Immature natural killer cell (primary cell): ENCODE measurements at places on chromosomes 11 and 22.

GRCh38 chr11:23840872-23841271, 656.0 kb upstream of the LUZP2 start:
- no peak for DNase-seq

DNA sequence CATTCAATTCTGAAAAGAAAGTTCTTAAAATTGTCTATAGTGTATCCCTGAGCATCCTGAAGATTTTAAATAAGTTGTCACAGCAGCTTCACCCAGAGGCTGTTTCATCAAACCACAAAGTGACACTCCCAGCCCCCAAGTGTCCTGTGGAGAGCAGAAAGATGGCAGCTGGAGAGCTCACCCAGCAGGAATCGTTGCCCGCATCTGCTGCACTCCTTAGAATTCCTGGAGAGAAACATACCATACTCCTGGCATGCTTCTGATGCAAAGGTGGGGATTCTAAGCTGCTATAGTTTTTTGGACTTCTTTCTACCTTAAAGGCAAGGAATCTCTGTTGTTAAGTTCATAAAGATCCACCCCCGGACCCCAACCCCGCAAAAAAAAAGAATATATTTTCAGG, 13.5 kb upstream of the CYB5R2 start:
- DNase-seq, result no peak

GRCh38 chr22:49613511-49614270, 214.0 kb downstream of the BRD1 start:
- no peak for DNase-seq

DNA sequence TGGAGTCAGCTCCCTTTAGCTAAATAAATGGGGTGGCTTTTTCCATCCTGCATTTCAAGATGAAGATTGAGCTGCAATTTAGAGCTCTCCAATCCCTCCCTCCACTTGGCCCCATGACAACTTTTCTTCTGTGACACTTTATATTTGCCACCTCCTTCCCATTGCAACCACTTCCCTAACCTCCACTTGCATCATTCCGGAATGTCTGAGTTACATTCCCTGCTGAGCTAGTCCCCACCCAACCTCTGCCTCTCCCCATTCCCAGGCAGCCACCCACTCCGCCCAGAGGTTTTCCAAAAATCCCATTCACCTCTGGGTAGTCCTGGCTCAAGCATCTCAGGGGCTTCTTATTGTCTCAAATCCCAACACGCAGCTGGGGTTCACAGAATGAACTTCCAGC, 24.7 kb downstream of the PC start:
- no peak for DNase-seq

DNA sequence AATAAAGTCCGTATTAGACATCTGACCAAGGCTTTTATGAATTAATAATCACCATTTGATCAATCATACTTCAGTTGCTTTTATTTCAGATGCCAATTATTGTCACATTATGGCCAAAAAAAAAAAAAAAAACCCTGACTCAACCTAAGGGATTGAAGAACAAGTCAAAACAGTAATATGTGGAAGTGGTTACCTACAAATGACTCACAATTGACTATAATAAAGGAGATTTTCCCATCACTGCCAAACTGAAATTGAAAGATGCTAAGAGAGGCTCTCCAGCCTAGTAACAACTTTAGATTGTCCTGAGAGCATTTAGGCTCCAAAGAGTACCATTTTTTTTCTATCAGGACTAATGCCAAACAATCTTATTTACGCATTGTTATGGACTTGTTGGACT, 35.2 kb downstream of the SOX6 start:
- no peak for DNase-seq

DNA sequence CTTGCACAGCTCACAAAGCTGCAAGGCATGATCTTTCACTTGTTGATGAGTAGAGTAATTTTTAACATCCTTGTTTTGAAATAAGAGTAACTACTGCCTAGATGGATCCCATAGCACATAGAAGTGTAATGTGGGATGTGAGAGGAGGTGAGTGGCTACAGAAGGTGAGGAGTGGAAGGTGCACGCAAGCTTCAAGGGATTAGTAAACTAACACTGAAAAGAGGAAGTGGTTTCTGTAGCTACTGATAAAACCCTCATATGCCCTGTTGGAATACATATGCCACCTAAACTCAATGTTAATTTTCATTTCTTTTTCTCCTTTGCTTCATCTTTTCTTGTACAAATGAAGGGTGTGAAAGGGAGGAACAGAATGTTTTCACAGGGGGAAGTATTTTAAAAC, 22.0 kb upstream of the CTSC start:
- no peak for DNase-seq

DNA sequence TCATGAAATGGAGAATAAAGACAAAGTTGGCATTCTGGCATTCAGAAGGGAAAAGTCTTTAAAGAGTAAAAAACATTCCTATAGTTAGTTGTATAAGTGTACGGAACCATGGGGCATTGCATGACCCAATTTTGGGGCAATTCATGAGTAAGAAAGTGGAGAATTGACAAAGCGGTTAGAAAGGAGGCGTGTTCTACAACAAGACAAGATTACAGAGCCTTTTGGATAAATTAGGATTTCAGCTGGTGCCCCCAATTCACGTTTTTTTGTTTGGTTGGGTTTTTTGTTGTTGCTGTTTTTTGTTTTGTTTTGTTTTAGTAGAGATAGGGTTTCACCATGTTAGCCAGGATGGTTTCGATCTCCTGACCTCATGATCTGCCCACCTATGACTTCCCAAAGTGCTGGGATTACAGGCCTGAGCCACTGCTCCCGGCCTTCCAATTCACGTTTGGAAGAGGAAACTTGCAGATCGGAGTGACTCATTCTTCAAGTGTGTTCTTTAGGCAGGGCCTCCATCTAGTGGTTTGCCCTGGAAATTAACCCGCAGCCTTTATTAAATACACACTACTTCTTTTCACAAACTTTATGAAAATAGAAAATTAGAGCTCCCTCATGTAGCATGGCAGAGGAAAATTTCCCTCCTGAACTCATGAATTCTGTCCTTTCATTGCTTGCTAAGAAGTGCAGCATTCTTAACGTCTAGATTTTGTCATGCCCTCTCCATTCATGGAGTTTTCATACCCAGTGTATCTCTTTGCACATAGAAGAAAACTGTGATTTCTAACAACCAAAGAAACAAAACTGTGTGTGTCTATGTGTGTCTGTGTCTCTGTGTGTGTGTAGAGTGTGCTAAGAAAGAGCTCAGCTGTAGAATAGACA, 118.1 kb downstream of the BBOX1 start:
- no peak for DNase-seq

DNA sequence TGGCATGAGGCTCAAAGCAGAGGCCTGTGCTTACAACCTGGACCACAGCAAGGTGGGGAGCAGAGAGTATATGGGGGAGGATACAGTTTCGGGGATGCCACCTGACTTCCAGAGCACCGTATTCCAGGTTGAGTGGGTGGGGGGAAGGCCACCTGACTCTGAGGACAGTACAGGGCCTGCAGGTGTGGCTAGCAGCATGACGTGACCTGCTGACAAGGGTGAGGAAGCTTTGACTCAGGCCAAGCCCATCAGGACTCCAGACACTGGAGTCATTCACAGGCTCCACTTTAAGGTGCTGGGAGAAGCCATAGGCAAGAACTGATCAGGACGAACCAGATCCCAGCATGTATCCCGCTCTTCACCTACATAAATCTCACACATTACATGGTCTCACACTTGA, 34.6 kb upstream of the CRTAM start:
- no peak for DNase-seq

DNA sequence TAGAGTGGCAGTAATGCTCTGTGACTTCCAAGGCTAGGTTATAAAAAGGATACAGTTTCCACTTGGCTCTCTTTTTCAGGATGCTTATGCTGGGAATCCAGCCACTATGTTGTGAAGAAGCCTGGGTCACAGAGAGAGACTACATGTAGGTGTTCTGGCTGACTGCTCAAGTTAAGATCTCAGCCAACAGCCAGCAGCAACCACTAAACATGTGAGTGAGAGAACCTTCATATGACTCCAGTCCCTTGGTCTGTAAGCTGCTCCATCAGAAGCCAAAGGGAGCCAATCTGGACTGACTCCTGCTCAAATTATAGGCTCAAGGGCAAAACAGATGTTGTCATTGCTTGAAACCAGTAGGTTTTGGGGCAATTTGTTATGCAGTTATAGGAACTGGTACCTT, 162.7 kb downstream of the MAML2 start:
- no peak for DNase-seq

GRCh38 chr11:55571828-55572227, at the start of gene OR4C16:
Gene OR4C16, plus strand, starts transcription at chr11:55572128. Its CDS starts 0 bp downstream, at chr11:55572128.
- DNase-seq, result no peak

DNA sequence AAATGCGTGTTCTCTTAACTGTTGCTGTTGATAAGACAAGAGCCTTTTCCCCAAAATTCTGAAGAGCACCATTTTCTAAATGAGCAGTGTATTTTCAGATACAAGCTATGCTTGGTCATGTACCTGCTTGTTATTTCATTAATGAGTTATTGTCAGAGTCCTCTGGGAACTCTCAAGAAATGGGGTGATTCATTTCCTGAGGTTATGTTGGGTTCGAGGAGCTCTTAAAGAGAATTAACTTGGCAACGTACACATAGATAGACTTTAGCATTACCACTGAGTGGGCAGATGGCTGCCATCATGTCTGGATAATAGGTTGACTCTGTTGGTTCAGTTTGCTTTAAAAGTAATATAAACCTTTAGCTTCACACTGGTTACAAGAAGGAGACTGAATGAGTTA, 87.9 kb upstream of the SORL1-AS1 start:
- no peak for DNase-seq

DNA sequence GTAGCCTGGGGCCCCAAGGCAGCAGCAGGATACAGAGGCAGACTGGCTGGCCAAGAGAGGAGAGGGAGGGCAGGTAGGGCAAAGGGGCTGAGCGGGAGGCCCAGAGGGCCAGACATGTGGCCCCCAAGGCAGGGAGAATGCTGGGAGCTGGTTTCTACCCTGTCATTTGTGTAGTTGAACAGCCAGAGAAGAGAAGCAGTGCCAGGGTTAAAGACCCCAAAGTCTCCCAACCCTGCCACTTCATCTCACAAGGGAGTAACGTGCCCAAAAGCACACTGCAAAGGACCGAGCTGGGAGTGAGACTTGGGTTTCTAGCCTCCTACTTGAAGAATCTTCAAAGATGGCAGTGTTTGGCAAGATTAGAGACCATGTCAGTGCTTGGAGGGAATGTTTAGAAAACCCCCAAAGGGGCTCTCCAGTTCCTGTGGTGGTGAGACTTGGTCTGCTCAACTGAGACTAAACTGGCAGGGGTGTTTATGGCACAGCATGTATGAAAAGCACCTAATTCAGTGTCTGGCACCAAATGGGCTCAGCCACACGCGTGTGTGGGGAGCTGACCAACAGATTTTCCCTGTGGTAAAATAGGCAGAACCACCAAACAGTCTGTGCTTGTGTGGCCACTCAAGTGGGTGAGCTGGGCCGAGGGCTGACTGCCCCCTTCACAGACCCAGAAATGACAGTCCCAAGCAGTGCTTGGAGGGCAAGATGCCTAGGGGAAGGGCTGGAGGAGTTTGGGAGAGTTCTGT, 68.2 kb upstream of the CLTCL1 start:
- DNase-seq, result no peak

DNA sequence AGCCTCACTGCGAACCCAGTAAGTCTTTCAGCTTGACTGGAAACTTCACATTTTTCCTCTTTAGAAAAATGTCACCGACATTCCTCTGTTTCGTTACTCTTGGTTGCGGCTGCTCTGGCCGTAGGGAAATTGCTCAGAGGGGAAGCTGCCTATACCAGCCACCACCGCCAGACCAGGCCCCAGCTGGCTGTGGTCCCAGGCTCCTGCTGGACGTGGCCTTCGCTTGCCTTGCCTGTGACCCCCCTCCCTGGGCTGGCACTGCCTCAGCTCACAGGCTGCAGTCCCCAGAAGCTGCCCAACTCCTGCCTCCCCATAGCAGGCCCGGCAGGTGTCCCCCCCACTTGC, 197.8 kb downstream of the MN1 start:
- no peak for DNase-seq

DNA sequence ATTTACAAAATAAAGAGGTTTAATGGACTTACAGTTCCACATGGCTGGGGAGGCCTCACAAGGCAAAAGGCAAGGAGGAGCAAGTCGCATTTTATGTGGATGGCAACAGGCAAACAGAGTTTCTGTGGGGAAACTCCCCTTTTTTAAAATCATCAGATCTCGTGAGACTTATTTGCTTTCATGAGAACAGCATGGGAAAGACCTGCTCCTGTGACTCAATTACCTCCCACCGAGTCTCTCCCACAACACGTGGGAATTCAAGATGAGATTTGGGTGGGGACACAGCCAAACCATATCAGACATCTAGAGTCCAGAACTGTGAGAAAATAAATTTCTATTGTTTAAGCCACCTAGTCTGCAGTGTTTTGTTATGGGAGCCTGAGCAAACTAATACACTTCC, 80.8 kb downstream of the ME3 start:
- no peak for DNase-seq

DNA sequence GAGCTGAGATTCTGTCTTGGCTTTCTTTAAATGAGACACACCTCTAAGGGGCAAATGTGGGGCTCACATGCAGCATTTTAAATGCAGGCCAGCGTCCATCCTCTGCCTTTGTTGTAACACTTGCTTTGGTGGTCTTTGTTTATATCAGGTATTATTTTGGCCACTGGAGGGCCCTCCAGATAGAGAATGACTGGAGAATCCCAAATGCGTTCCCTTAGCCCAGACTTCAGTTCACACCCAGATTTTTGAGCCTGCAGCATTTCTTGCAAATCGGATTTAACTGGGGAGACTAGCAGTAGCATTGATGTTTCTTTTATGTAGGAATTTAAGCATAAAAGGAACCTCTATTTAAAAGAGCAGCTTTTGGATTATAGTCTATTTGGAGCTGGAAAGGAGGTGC, 200.2 kb upstream of the SORL1-AS1 start:
- DNase-seq, result no peak

DNA sequence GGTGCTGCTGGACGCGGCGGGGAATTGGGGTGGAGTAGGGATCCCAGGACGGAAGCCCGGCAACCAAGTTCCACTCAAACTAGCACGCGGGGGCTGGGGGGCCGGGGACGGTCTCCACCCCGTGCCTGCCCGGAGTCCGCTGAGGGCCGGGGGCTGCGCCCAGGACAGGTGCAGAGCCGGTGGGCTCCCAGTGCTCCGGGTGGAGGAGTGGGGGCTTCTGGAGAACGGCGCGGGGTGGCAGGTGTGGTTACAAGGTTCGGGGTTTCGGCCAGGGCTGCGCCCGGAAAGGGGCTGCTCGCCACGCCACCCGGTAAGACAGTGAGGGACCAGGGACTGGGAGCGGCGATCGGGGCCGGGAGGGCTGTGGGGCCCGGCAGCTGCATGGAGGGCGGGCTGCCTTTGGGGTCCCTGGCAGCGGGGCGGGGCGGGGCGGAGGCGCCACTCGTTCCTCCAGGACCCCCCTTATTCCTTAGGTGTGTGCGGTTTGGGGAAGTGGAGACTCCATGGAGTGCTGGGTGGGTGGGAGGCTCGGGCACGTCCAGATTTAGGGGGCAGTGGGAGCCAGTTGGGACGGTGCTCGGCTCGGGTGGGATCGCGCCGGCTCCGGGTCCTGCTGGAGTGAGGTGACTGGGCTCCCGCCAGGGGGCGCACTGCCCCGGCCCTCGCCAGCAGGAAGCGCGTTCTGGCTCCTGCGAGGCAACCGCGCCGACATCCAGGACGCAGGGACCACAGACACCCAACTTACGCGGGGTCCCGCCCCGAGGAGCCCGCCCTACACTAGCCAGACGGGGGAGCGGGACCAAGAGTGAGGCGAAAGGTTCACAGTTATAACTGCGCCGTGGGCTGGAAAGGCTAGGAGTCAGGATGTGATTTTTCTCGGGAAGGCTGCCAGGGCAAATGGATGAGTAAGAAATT, 868 bp downstream of the TSPAN18 start:
- DNase-seq, result peak; percentile 72
